ENCODE measurements at places on chromosomes 11 and 22. TPM values are rescaled to one million over a fixed set of nuclear protein-coding genes. Genes with fewer than 3 reads are reported as not detected.
A peak's percentile ranks its signal among the peaks of the same experiment; 100 is the strongest.

DNA sequence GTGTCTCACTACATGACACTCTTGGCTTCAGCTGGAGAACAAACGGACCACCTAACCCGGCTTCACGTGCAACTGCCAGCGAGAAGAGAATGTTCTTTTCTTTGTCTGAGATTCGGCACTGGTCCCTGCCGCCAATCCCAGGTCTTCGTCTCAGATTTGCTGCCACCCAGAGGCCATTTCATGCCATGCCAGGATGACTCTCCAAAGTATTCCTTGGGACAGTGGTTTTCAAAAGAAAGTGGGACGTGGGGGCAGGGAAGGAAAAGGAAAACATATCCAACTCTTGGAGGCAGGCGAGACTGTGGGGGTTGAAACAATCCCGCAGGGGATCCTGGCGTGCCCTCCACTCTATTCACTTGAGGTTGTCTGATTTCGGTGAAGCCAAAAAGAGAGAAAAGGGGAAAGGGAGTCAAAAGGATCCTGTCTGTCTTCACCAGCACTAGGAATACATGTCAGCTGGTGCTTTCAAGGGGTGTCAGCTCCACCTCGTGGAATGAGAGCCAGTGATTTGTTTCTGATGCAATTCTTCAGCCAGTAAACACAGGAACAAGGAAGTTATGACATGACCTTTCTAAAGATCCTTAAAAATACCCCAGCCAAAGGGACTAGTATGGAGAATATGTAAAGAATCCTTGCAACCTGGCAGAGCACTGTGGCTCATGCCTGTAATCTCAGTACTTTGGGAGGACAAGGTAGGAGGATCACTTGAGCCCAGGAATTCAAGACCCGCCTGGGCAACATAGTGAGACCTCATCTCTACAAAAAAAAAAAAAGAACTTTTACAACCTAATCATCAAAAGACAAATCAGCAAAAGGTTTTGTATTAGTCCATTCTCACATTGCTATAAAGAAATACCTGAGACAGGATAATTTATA lies 41.0 kb upstream of the APLNR start:
- peak; percentile 48 for DNase-seq

DNA sequence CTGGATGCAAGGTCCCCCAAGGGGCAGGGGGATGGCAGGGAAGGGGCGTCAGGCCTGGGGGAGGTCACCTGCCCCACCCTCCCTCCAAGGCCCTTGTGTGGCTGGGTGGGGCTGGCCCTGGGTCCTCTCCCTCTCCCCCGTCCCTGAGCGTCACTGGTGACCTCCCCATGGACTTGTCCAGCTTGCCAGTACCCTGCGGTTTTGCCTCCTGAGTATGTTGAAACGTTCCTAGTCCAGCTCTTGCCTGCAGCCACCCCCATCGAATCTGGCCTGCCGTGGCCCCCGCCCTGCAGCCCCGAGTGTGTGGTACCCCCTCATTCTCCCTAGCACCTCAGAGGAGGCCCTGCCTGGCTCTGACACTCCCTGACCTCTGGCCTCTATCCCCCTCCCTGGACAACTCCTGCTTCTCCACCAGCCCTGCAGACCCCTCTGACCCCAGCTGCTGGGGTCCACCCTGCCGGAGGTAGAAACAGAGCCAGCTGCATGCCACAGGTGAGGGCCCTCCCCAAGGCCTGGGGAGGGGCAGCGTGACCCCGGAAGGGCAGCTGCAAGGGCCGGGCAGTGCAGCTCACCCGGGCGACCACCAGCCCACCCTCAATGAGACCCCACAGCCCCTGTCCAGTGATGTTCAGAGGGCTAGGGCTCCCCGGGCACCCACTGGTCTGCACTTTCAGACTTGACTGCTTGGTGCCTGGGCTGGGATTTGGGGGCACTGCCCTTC lies 4.1 kb upstream of the MUC6 start:
- DNase-seq, result no peak

DNA sequence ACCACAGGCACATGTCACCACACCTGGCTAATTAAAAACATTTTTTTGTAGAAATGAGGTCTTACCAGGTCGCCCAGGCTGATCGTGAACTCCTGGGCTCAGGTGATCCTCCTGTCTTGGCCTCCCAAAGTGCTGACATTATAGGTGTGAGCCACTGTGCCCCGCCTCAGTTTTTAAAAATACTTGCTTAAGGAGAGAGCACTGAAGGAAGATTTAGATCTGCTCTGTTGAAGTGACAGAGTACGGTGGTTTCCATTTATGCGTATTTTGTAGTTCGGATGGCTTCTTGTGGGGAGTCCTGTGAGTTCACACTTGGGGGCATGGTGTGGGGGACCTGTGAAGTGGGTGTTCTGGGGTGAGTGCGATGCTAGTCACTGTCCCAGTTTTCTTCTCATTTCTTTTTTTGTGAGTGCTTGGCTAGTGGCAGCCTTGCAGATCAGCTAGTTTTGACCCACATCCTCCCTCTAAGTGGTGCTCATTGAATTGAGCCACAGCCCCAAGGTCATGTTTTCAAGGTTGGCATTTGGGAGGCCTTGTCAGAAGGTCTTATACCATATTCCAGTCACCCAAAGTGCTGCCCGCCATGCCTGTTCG lies 31.5 kb downstream of the PTPRJ start:
- DNase-seq, result no peak

- no peak for DNase-seq
Measured at GRCh38 chr22:23832226-23833016, 6.4 kb downstream of the DERL3 start.

DNA sequence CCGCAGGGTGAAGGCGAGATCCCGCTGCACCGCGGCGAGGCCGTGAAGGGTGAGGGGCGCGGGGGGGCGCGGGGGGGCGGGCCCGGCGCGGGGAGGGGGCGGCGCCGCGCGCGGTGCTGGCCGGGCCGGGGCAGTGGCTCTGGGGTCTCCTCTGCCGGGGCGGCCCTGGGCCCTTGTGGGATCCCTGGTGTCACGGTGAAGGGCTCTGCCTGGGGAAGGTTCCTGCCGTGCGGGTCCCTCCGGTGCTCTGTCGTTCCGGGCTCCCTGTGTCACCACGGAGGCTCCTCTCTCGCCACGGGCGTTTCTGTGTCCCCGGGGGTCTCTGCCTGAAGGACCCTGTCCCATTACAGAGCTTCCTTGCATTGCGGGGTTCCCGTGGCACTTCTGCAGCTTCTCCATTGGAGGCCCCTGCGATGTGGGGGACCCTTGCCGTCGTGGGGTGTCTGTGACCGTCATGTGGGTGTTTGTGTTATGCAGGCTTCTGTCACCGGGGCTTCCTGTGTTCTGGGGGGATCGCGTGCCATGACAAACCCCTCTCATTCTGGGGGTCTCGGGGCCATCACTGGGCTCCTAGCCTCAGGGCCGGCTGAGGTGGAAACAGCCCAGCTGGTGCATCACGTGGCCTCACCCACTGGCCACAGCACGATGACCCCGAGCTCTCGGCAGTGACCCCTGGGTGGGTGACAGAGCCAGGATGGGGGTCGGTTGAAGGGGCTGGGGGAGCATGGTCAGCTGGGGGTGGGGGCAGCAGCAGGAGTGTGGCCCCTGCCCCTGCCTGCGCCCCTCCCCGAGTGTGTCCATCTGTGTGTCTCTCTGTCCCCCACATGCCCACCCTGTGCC lies 25.3 kb downstream of the SHANK3 start:
- no peak for DNase-seq

DNA sequence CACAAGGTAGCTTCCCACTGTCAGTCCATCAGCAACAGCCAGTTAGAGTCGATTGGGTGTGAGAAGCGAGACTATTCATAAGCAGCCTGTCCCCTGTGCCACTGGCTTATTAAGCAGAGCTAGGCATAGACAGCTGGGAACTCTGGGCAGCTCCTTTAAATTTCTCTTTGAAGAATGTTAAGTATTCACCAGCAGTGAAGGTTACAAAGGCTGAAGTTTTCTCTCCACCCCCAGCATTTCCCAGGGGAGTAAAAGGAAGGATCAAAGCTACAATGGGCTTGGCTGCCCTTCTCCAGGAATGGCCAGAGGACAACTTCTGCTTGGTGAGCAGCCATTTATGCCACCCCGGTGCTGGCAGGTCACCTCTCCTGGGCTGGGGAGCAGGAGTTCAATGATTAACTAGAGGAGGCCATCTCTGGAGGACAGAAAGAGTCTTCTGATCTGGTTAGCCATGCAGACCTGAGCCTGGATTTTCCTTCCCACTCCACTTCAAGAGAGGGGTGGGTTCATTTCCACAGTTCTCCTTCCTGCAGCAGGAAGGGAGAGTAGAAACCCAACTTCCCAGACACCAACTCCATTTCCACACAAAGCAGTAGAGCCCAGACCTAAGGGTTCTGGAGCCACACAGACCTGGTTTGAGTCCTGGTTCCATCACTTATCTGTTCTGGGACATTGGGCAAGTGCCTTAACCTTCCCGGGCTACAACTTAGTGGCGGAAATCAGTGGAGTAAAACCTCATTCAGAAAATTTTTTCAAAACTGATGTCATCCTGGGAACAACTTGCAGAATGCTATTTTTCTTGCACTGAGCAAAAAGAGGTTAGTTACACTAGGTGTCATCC lies 22.6 kb downstream of the POU2AF3 start:
- peak; percentile 10 for DNase-seq

- DNase-seq, result no peak
Measured at GRCh38 chr22:48820481-48821345, 1007.0 kb downstream of the BRD1 start.

DNA sequence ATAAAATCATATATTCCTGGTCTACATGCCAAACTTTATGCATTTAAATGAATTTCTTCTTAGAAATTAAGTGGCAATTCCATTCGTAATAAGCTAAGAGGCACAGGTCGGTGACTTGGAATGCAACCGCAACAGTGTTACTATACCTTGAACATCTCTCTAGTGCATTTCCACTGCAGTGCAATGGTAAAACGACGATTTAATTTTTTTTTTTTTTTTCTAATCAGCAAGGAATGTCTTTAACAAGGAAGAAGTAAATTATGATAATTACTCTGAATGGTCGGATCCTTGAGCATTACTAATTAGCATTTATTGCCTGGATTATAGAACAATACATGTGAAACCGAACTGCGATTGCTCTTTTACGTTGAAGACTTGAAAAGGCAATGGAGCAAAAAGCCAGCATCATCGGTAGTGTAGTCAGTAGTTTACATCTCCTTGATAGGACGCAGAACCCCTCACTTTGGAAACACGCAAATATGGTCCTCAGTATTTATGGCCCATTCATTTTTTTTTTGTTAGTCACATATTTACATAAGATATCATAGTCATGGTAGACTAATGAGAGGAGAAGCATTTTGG lies 20.2 kb downstream of the BLID start:
- DNase-seq, result peak; percentile 92

- no peak for DNase-seq
Measured at GRCh38 chr11:29481738-29482137, 535.1 kb downstream of the KCNA4 start.

DNA sequence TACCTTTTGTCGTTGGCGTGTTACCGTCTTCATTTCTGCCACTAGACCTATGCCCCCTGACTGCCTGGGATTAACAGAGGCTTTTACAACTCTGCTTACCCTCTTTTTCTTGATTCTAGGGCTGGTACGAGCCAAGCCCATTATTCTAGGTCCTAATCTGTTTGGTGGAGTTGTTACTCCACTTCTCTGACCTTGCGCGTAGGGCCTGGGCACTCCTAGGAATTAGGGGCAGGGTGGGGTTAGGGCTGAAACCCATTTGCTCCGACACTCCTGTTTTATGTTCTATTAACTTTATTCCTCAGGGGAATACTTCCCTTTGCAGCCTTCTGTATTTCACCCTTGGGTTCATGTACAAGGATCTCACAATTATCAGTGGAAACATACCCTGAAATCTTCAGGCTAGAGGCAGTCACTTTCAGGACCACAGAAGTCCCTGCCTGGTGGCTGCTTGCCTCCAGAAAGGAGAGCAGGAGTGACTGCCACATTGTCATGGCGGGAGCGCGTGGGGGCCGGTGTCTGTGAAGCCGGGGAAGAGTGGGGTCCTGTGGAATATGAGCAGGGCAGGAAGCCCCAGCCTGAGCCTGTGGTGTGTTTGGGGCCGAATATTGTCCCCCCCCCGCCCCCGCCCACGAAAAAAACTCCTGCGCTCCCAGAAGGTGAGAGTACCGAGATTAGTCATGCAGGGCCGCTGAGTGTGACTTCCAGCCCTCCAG lies 731 bp upstream of the SLC37A2 start:
- DNase-seq, result no peak

DNA sequence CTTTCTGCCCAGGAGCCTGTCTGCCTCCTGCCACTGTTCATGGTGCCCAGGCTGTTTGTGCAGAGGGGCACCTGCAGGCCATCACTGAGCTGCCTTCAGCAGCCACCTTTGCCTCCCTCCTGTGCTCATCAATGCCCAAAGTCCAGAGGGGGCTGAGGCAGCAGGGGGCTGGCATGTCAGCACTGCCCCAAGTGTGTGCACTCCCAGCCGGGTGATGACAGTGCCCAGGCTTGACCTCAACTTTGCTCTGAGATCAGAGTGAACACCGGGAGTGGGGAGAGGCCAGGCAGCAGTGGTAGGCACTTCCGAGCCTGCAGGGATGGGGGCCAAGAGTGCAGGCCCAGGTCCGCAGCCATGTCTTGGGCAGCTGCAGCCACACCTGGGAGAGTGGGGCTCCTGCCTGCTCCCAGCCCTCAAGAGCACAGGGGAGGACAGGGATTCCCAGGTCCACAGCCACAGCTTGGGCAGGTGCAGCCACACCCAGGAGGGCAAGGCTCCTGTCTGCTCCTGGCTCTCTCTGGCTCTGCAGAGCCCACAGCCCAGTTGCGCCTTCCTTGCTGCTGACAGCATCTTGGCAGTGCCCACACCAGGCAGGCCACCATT lies 15.2 kb downstream of the SAA4 start:
- no peak for DNase-seq

DNA sequence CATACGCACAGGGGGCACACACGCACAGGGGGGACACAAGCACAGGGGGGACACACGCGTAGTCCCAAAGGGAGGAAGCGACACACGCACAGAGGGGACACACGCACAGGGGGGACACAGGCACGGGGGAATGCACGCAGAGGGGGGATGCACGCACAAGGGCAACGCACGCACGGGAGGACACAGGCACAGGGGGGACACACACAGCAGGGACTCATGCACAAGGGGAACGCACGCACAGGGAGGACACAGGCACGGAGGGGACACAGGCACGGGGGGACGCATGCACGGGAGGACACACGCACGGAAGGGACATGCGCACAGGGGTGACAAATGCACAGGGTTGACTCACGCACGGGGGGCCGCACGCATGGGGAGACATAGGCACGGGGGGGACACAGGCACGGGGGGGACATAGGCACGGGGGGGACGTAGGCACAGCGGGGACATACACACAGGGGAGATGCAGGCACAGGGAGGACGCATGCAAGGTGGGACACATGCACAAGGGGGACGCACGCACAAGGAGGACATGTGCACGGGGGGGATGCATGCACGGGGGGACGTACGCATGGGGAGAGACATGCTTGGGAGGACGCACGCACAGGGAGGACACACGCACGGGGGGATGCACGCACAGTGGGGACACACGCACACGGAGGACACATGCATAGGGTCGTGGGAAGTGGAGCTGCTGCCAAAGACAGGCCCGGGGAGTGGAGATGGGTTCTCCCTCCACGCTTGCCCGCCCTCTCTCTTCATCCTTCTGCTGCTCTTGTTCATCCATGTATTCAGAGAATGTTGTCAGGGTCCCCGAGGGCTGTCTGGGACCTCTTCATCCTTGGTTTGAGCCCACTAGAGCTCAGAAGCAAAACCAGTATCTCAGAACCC lies 41.2 kb downstream of the WNT11 start:
- no peak for DNase-seq

- no peak for DNase-seq
Measured at GRCh38 chr22:17435375-17435774, 66.1 kb downstream of the CECR2 start.

Gene OR52I1
- total RNA-seq, result not detected

Gene PHETA2
- 0.12 TPM for total RNA-seq

Gene KCTD14
- total RNA-seq, result 1.0 TPM

Gene PITPNM1
- total RNA-seq, result 71.5 TPM

Gene MFRP
- not detected for total RNA-seq

Data from astrocyte (in vitro differentiated cells and primary cell).